ENCODE measurements at places on chromosomes 7 and 10.
A peak's percentile ranks its signal among the peaks of the same experiment; 100 is the strongest.

- DNase-seq, result no peak
These were observed 23.3 kb upstream of the STEAP2 start for GRCh38 chr7:90188281-90188680.

GRCh38 chr7:5266191-5267028 lies 16.3 kb upstream of the SLC29A4 start:
- no peak for DNase-seq

DNA sequence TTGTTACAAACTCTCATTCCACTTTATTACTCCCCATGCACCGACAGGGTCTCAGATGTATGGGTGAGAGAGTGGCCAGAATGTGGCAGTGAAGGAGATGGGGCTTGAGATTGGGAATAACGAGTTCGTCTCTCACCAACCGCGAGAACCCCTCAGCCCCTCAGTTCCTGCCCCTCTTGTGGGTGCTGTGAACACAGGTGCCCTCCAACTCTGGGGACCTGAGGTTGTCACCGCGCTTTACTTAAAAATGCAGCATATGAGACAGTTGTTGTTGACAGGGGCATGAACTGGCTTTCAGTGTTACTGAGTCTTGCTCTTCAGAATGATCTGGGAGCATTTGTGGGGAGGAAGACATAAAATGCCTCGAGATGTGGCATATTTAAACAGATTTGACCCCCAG lies 290.0 kb downstream of the WDR37 start:
- no peak for DNase-seq

- peak; percentile 9 for DNase-seq
These were observed 75.0 kb upstream of the MAGI2 start for GRCh38 chr7:79528421-79528820.

- peak; percentile 0 for DNase-seq
These were observed at the start of gene ANKRD22 for GRCh38 chr10:88851706-88852105. TSS of gene ANKRD22 (minus strand) at chr10:88851844. CDS start at chr10:88851607, 237 bp downstream.

DNA sequence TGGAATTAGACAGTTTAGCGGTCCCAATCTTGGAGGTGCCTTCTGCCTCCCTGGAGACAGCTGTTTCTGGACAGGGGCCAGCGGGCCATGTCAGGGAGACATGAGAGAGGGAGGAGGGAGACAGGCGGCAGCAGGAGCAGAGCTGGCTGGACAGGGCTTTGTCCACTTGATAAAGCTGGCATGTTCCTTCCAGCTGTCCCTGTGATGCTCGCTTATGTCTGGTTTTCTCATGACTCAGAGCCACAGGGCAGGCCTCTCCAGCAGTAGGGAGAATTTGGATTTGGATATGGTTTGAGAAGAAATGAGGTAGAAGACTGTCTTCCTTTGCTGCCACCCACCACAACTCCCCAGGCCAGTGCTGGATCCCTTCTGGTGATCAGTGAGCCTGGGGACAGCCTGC lies 51.7 kb upstream of the SORCS3 start:
- DNase-seq, result no peak

DNA sequence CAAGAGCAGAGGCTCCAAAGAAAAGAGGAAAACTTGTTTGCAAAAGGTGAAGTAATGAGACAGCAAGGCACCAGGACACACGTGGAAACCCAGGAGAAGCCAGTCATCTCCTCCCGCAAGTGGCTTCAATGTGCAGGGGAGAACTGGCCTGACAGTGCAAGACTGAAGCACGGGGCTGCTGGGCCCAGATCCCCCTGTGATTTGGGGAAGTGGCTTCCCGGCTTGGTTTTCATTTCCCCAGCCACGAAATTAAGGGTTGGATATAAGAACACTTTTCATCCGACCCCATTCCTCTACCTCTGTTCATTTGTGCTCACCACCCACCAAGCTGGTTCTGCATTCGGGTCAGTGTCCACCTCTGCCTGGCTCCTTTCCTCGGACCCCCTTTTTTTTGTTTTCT lies 306.4 kb downstream of the FGFR2 start:
- DNase-seq, result no peak

DNA sequence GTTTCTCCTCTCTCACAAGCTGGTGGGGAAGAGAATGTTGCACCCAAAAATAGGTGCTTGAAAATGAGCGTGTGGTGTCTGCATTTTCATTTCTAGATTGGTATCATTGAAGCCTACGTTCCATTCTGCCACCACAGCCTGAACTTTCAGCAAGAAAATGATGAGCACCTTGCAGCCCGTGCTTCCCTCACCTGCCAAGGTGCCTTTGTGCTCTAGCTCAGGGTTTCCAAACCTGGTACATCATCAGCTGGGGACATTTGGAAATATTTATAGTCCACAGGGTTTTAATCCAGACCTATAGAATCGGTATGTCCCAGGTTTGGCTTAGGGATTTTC lies 701.2 kb downstream of the AUTS2 start:
- DNase-seq, result no peak
